ENCODE measurements at places on chromosomes 7 and 10. TPM values are rescaled to one million over a fixed set of nuclear protein-coding genes. Genes with fewer than 3 reads are reported as not detected.

Gene GPNMB
- total RNA-seq, result 12.8 TPM

Gene ZPBP
- not detected for total RNA-seq

Gene IGFBP3
- total RNA-seq, result 36.9 TPM

Gene FKBP6
- total RNA-seq, result not detected

Gene DLG5
- total RNA-seq, result 47.5 TPM

Gene CALCR
- total RNA-seq, result not detected

Gene HYAL4
- not detected for total RNA-seq

Gene IMMP2L
- 13.4 TPM for total RNA-seq

Data from colonic mucosa (tissue), 4 donors.